ENCODE measurements at places on chromosomes 5 and 9.
A peak's percentile ranks its signal among the peaks of the same experiment; 100 is the strongest.

DNA sequence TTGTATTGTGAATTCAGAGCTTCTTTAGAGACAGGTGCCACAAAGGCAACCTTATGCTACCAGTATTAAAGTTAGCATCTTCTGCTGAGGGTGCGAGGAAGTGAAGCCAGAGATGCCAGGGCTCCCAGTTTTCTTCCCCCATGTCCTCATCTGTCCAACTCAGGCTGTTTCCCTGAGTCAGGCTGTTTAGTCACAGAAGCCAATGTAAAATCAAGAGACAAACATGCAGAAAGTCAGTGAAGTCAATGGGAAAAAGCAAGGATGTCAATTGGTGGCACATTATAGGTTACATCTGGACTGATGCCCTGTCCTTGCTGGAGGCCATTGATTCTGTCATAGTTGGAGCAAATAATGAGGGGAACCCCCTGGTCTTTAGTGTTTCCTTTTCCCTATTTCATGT is 168.5 kb downstream of the SAXO1 start:
- DNase-seq: no peak

DNA sequence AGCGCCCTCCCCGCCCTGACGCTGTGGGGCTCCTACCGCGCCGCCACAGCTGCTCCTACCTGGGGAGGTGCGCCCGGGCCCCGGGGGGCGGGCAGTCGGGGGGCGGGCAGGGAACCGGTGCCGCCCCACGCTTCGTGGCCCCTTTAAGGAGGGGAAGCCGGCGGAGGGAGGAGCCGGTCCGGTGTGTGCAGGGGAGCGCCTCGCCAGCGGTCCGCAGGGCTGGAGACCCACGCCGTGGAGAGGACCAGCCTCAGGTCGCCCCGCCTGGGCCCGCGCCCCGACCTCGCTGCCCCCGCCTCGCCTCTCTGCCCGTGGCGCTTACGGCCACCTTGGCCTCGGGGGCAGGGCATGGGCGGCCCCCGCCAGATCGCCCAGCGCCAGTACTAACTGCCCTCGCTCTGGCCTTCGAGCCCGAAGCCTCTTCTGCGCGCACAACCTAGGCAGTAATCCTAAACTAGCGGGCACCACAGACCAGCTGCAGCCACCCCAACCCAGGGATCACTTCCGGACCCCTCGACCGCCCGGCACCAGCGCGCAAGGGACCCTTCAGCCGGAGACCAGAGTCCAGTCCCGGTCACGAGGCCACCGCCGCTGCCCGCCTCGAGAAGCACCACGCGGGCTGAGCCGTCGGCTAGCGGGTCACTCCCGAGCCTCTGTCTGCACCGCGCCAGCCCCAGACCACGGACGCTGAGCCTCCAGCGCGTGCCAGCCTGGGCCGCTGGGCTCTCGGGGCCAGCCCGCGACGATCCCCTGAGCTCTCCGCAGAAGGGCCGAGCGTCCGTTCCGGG is at the start of gene FOXE1:
FOXE1 (plus strand) TSS at position 171 of the 788 bp plus-strand sequence. CDS start 689 bp downstream, outside the sequence.
- no peak for DNase-seq

- peak; percentile 87 for DNase-seq
Observed at GRCh38 chr5:110612794-110613247, 113.7 kb downstream of the TMEM232 start.

DNA sequence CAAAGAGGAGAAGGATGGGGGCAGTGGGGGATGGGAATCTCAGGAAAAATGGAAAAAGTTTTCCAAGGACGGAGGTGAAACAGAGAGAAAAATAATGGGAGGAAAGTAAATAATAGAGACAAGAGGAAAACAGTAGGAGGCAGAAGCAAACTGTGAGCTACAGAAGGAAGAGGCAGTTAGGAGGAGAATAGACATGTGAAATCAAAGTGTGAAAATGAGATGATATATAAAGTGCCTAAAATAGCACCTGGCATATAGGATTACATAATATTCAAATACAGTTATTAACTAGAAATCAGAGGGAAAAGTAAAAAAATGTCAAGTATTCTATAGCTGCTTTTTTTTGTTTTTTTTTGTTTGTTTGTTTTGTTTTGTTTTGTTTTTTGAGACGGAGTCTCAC is 44.0 kb upstream of the PLIN2 start:
- DNase-seq: no peak

DNA sequence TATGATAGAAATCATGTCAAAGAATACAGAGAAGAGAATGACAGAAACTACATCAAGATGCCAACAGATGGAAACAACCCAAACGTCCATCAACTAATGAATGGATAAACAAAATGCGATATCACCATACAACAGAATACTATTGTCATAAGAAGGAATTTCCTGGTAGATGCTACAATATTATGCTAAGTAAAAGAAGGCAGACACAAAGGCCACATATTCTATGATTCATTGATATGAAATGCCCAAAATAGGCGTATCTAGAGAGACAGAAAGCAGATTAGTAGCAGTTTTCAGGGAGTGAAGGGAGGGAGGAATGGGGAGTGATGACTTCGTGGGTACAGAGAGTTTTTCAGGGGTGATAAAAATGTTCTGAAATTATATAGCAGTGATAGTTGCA is 58.3 kb upstream of the AKNA start:
- DNase-seq: no peak

DNA sequence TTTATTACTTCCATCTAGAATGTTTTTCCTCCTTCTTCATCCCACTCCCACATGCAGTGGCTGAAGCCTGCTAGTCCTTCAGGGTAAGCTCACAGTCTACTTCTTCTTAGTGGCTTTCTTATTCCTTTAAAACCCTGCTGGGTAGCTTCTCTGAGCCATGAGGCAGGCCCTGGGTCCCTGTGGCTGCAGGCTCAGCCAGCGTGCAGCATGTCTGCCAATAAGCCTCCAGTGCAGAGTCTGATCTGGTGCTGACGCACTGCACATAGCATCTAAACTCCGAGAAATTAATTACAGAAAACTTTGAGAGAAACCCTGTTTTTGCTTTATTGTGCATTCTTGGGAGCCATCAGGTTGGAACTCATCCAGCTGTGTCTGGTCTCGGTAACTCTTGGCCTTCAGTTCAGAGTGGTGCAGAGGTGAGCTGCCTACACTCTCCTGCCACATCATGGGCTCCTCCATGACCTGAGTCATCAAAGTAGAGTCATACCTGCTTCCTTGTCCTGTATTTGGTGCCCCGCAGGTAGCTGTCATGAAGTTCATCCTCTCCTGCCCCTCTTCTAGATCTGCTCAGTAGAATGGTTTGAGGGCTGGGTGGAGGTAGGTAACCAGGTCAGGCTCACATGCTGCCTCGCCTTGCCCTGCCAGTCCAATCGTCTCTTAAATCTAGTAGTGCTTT is 339.4 kb downstream of the KDM4C start:
- DNase-seq: no peak

DNA sequence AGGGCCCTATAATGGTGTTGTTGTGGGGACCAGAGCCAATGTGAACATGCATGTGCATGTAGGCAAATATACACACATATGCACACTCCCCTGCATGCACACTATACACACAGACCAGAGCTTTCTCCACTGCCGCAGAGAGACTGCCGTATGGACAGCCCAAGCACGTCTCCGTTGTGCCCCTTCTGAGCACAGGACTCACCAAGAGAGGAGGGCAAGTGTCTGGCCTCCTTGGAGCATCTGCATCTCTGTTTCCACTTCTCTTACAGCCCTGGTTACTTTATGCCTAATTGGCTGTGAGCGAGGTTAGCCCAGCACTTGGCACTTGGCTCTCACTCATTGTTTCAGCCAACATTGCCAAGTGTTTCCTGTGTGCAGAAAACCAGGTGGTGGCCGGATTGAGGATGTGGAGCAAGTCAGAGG is 30.4 kb downstream of the CSF2 start:
- no peak for DNase-seq

DNA sequence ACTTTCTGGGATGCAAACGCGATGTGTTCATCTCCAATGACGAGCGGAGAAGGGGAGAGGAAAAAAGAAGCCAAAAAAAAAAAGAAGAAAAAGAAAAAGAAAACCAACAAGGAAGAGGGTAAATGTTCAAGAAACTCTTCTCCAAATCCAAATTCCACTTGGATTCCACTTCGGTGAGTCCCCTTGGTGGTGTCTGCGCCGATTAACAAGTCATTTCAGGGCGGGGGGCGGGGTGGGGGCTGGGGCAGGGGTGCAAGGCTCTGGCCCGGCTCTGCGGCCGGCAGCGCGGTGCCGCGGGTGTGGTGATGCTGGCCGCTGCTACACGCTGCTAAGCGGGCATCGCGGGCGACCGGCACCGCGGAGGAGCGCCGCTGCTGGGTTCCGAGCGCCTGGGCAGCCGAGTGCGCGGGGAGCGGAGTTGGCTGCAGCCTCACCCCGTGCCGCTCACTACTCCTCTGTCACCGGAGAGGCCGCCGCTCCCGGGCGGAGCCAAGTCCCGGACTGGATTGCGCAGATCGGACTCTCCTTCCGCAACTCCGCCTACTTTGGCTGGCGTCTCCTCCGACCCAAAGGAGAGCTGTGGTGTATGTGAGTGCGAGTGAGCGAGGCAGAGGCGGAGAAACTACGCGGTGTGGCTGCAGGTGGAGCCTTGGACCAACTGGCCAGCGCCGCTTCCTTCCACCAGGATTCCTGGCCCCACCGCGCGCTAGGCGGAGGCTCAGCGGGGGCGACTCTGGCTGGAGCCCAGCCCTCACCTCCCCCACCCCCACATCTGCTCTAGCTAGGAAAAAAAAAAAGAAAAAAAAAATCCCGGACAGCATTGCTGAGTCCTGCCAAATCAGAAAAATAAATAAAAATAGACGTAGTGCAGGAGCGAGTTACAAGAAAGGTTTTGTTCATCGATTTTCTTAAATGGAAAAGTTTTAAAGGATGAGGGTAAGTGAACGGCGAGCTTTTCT is at the start of gene SEMA6A:
SEMA6A (minus strand) TSS at position 457 of the 959 bp plus-strand sequence. CDS start 69,879 bp downstream, outside the sequence.
- DNase-seq: no peak

- DNase-seq: no peak
Observed at GRCh38 chr9:129507805-129508204, 113.1 kb downstream of the C9orf50 start.

DNA sequence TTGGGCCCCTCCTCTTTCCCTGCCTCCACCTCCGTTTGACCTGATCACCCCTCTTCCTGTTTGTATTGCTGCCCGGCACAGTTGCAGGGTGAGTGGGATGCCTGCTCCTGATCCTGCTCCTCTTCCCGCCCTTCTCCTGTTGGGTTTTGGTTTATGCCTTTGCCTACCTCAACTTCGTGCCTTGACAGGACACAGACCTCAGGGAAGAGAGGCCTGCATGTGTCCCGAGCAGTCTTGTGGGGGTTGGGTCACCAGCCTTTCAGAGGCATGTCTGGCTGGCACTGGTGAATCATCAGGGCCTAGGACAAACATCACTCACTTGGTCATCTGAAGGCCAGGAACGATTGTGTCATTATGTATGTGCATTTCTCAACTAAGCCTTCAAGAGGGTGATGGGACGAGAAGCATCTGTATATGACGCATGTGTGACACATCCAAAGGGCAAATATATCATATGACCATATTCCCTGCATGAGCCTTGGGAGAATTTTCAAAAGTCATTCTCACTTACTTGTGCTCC is 56.9 kb downstream of the NPR3 start:
- DNase-seq: no peak

DNA sequence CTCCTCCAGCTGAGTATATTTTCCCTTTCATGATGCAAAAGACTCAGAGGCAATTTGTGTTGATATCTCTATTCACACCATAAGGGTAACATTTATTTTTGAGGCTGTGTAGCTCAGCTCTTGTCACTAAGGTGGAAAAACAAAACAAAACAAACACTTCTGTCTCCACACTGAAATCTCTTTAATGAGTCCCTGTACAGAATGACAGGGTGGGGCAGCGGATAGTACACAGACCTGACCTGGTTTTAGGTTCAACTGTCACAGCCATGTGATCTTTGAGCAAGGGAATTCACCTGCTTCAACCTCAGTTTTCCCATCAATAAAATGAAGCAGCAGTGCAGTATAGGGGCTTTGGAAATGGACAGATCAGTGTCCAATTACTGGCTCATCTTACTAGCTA is 29.3 kb downstream of the TLR4 start:
- no peak for DNase-seq

GRCh38 chr9:97853844-97854695 is 1.0 kb downstream of the FOXE1 start:
- no peak for DNase-seq

DNA sequence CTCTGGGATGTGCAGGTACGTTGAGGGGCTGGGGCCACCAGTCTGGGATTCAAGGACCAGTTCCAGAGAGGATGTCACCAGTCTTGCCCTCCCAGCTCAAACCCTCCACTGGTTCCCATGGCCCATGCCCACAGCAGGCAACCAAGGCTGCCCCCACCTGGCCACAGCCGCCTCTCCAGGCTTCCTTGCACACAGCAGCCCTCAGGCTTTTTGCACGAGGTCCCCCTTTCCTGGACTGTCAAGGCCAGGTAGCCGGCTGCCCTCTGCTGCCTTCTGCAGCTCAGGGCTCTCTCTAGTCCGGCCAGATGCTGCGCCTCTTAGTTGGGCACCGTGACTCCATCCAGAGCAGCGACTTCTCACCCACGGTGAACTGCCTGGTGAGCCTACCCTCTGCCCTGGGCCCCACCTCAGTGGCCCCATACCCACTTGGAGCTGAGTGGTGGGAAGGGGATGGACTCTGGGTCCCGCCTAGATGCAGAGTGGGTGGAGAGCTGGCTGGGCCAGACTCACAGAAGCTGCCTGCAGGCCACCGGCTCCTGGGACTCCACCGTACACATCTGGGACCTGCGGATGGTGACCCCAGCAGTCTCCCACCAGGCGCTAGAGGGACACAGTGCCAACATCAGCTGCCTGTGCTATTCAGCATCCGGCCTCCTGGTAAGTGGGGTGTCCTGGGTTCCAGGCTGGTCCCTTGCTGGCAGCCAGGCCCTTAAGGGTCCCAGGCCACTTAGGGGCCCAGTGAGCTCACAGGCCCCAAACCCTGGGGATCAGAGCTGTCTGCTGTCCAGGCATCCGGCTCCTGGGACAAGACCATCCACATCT is 2.9 kb downstream of the WDR38 start:
- peak; percentile 27 for DNase-seq

DNA sequence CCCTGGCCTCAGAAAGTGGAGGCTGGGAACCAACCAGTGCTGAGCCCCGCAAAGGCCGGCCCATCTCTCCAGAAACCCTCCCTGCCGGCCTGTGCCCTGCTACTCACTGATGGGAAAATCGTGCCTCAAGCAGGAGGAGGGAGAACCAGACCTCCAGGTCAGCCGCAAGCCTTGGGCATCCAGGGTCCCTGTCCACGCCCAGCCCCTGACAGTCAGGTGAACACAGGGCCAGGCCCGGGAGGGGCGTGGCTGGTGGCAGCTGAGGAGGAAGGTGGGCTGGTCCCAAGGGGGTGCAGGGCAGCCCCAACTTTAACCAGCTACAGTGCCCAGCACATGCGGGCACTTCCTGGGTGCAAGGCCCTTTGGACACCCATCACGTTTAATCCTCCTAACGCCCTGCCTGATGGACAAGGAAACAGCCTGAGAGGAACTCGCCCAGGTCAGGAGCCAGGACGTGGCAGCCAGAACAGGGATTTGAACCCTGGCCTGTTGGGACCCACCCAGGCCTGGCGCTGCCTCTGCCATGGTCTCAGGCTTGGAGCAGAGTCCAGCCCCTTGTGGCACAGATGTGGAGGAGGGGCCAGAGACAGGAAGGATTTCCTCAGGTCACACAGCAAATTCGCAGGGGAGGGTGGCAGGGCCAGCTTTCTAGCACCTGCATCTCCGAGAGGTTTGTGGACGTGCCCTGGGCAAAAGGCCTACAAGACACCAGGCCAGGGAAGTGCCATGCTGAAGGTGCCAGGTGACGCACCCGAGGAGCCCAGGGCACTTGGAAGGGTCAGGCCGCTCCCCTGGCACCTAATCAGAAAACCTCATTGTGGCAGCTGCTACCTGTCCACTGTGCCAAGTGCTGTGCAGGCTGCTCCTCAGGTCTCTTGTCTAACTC is 4.5 kb downstream of the RALGDS start:
- DNase-seq: no peak

GRCh38 chr5:174751154-174752000 is 27.0 kb downstream of the MSX2 start:
- no peak for DNase-seq
